ELR (cell line): ENCODE measurements at places on chromosomes 12 and 14.

DNA sequence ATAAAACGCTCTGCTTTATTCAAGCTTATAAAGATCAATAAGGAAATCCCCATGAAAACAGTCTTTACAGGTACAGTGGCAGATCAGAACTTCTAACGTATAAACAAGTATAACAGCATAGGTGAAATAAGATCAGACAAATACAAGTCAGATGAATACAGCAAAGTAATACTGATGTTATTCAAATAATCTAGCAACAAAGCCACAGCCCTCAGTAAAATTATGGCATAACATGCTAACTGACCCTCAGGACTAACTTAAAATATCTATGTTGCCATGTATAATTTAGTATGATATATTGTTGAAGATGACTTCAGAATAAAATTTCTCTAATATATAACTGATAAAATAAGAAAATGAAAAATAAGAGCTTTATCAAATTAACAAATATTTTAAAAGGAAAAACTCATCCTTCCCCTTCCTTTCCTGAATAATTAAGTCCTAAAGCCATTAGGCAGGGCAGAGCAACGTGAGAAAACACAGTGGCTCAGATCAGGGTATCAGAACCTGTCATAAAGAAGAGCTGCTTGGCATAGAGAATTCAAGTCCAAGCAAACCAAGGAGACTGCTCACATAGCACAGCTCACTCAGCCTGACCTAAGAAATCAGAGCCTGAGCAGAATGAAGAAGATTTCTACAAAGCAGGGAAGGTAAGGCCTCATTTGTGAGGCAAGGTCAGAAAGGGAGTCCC, 70.7 kb downstream of the PAWR start:
- DNase-seq: no peak

GRCh38 chr14:53325176-53325806, 172.2 kb upstream of the DDHD1 start:
- DNase-seq: peak; percentile 36

GRCh38 chr12:82176026-82176425, 182.2 kb downstream of the CCDC59 start:
- DNase-seq: no peak

DNA sequence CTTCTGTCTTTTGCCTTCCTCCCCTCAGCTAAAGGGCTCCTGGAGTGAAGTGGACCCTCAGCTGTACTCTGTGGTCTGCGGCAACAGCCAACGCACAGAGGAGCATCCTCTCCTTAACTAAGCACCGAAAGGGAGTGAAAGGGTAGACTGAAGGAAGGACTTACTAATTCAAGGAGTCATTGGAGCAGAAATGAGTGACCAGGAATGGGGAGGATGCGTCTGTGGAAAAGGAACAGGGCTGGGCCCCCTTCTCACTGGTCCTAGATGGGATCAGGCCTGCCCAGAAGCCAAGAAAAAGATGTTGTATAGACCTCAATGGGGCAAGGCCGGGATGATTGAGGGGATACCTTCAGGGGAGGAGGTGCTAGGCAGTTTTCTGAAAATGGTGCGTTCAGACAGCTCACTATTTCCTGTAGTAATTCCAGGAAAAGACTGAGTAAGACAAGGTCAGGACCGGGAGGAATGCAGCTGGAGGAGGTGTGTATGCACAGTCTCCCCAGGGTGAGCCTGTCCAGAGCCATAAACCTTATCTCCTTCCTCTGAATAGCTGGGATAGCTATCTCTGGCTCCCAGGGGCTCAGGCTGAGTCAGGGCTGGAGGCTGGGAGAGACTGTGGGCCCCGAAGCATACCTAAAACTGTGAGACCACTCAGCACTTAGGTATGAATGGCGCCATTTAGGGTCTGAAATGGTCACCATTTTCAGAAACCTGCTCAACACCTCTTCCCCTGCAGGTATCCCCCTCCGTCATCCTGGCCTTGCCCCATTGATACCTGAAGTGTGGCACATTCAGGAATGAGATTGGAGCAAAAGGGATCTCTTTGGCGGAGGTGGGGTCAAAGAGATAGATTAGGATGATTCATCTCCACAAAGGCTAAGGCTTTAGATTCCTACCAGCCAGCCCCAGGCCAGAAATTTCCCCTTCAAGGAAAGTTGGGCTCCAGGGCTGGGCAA, 20.2 kb upstream of the KRT8 start:
- DNase-seq: peak; percentile 94

DNA sequence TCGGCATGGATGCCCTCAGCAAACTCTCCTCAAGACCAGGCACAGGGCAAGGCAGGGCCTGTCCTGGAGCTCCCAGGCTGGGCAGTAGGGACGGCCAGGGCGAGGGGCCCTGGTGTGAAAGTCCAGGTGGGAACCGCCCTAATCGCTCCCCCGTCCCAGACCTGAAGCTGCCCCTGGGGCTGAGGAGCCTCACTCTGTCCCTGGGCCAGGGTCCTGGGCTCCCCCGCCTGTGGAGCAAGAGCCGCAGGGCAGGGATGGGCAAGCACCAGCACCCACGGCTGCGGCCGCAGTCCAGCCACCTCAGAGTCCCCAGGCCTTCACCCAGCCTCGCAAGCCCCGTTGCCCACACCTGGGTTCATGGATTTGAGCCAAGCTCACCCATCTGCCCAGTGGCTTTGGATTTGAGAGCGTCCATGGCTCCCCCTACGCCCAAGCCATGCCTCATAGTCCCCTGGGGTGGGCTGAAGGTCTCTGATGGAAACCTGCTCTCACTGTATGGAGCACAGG, 102.4 kb upstream of the C14orf180 start:
- no peak for DNase-seq

- DNase-seq: no peak
These were observed 92.3 kb upstream of the BTG1 start for GRCh38 chr12:92237762-92238523.
